ENCODE measurements at places on chromosomes 4 and X.

DNA sequence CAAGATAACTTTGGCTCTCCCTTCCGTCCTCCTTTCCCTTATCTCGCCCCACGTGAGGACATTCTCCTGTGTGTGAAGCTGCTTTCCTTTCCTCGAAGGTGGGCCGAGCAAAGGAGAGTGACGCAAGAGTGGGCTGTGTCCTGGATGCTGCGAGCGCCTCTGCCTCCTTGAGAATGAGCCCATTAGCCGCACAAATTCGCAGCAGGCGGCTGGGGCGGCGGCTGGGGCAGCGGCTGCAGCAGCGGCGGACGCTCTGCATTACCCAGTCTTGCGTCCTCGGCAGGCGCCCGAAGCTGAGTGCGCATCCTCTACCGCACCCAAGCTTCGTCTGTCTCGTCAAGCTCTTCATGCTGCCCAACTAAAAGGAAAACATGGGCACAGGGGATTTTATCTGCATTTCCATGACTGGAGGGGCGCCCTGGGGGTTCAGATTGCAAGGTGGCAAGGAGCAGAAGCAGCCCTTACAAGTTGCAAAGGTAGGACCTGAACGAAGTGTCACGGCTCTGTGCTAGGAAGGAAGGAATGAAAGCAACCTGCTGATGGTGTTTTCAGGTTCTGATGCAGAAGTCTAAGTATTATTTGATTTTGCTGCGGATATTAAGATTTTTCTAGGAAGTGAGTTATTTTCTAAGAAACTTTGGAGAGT is at the start of gene SYNPO2:
SYNPO2 (plus strand) TSS at position 189 of the 646 bp plus-strand sequence; CDS start at position 372, 183 bp downstream.
- DNase-seq, result peak; percentile 36

GRCh38 chr4:143225167-143225566 is 40.5 kb downstream of the USP38 start:
- no peak for DNase-seq

- no peak for DNase-seq
Observed at GRCh38 chrX:12405306-12405705, 267.0 kb downstream of the FRMPD4 start.

DNA sequence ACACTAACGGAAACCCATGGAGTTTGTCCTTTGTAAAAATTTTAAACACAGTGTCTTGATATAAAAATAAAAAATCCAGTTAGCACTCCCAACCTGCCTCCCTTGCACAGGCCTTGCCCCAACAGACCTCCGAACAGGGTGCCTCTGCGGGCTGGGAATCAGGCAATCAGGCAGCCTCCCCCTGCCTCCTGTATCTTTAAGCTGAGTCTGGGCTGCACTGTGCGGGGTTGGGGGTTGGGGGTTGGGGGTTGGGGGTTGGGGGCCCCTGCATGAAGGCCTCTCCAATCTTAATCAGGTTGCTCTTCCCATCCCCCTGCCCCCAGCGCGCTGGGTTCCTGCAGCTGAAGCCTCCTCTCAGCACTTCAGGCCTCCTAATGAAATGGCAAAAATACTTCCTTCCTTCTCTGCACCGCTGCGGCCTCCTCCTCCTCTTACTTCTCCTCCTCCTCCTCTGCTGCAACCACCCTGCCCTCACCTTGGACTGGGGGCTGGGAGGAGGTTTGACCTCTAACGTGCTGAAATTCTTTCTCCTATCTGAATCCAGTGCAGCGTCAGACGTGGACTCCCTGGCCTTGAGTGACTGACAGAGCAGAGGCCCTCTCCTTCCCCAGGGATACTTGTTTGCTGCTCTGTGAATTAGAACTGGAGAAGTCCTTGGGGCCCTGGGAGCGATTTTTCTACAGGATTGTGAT is 26.6 kb downstream of the NLGN3 start:
- no peak for DNase-seq

GRCh38 chr4:15996773-15997172 is 33.8 kb upstream of the FGFBP2 start:
- peak; percentile 6 for DNase-seq

- DNase-seq, result peak; percentile 60
Observed at GRCh38 chr4:56762484-56763250, 58.8 kb downstream of the SPINK2 start.

DNA sequence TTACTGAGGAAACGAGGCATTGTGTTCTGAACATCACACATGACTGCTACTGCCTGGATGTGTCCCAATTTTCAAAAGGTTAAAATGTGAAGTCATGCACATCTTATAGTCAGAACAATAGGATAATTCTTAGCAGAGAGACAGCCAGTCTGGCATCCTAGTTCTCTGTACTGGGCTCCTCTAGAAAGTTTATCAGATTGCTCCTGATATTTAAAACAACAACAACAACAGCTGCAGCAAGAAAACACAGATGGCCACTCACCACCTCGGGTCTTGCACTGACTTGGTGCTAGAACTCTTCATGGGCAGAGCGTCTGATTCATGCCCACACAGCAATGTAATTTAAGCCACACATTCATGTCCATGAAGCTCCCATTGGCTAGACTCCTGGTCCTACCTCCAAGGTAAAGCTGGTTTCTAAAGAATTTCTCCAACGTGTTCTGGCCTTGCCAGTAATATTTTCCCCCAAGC is 33.3 kb upstream of the SLC2A9 start:
- DNase-seq, result no peak

GRCh38 chr4:185405296-185405999 is 8.8 kb downstream of the ANKRD37 start:
- peak; percentile 59 for DNase-seq

DNA sequence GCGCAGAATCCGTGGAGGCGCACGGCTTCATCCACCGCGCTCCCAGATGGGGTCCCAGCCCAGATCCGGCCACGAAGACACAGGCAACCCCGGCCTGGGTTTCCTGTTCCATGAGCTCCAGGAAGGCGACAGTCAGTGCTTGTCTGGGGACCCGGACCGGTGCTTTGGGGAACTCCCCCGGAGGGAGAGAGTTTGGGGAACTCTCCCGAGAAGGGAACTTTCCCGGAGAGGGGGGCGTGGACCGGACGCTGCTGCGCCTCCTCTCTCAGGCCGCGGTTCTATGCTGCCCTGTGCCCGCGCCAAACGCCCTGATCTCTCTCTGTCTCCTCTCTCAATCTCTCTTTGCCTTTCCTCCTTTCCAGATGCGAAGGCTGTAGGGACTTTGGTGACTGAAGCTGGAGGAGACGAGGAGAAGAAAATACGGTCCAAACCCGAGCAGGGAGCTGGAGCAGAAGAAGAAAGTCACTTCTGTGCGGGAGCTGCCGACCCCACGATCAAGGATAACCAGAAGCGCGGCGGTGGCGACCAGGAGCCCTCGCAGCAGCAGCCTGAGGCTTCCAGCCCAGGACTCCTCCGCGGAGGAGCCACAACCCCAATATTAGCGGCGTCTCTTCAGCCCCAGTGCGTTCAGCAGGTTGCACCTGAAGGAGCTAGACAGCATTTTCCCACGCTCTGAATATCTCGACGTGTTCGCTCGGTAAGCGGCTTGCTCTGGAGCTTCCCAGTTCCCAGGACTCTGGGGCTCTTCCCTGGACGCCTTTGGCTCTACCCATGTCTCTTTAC is 47.6 kb upstream of the NKAP start:
- DNase-seq, result no peak

GRCh38 chr4:139171876-139172691 is 4.9 kb downstream of the ELF2 start:
- peak; percentile 16 for DNase-seq

- no peak for DNase-seq
Observed at GRCh38 chrX:3653111-3653510, 60.3 kb downstream of the PRKX start.

GRCh38 chrX:73944563-73944908 is 359.4 kb upstream of the ZCCHC13 start:
- no peak for DNase-seq

DNA sequence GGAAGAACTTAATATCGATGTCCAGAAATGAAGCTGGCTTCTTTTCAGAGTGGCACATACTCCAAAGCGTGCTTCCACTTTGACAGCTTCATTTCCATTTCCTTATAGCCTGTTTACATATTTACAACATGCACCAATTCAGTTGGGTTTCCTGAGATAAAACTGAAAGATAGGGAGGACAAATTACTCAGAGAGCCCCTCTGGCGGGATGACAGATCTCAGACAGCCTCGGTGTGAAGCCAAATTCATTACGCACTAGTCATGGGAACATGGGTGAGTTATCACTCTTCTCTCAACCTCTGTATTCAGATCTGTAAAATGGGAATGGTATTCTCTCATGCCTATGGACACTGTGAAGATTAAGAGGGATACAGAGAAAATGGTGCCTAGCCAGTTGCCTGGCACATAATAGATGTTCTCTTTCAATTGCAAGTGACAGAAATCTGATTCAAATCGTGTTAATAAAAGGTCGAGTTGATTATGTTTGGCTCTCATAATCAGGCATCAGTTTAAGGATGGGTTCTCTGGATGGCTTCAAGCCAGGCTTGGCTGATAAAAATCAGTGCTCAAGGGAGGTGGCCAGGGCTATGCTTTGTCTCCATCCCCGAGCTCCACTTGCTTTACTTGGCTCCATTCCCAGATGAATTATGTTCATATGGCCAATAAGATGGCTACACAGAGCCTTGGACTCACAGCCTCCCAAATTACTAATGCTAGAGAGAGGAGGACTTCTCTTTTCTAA is 132.2 kb upstream of the C1QTNF7 start:
- no peak for DNase-seq

GRCh38 chr4:5711479-5712184 is 631 bp downstream of the EVC start:
- DNase-seq, result no peak

DNA sequence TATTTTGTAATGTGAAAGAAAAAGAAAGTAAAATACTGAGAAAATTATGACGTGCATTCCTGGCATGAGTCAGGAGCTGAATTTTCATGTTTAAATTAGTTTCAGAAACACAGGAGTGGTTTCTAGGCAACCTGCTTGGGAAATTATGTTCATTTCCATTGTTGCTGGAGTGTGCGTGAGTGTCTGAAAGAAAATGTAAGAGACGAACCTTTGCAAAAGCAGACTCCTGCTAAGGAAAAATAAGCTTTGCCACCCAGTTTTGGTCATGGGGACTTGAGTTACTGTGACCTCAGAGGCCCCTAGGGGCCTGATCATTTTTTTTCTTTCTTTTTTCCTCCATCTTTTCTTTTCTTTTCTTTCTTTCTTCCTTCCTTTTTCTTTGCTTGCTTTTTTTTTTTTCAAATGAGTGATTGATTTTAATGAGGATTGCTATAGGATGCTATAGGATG is 18.8 kb upstream of the CHRNA9 start:
- peak; percentile 83 for DNase-seq

DNA sequence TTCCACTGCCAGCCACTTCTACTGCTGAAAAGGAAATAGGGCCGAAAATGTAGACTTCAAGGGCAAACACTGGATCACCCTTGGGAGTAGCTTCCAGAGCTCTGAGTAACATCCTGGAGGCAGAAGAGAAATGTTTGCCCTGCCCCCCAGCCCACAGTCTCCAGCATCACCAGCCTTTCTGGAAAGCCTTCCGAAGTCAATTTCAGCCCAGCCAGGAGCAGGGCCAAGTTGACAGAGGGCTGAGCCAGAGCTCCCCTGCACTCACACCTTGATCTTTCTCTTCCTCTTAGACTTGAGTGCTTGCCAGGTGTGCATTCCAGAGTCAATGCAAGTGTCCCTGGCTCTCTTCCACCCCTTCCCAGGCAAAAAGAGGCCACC is 35.2 kb downstream of the SLC25A5 start:
- DNase-seq, result no peak

DNA sequence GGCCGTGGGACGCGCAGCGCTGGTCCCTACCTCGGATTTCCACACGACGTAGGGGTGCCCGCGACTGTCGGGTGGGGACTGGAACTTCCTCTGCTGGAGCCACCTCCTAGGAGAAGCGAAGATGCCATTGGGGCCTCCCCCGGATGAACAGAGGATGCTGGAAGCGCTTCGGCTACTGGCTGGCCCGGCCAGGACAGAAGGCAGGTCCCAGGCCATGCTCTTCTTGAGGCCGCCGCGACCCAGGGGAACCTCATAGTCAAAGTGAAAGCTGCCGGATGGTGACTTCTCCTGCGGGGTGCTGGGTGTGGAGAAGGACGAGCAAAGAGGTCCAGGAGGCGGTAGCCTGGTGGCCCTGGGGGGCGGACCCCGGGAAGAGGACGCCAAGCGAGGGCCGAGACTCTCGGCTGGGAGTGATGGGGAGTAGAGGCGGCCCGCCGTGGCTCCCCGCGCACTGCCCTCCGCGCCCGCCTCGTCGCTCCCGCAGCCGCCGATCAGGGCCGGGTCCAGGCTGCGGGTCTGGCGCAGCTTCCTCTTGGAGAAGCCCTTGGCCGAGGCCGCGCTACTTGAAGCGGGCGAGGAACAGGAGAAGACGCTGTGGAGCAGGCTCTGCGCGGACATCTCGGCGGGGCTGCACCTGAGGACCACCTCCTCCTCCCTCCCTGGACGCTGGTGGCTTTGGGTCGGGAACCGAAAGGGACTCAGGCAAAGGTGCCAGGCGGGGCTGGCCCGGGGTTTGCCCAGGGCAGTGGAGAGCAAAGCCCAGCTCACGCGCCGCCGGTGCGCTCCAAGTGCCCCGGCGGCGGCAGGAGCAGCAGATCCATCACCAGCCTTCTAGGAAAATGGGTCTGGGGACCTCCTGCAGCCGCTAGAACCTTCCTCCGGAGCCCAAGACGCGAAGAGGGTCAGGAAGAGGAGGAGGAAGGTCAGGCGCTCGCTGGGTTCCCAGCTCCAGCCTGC is 1.2 kb downstream of the ARHGAP6 start:
- DNase-seq, result no peak

DNA sequence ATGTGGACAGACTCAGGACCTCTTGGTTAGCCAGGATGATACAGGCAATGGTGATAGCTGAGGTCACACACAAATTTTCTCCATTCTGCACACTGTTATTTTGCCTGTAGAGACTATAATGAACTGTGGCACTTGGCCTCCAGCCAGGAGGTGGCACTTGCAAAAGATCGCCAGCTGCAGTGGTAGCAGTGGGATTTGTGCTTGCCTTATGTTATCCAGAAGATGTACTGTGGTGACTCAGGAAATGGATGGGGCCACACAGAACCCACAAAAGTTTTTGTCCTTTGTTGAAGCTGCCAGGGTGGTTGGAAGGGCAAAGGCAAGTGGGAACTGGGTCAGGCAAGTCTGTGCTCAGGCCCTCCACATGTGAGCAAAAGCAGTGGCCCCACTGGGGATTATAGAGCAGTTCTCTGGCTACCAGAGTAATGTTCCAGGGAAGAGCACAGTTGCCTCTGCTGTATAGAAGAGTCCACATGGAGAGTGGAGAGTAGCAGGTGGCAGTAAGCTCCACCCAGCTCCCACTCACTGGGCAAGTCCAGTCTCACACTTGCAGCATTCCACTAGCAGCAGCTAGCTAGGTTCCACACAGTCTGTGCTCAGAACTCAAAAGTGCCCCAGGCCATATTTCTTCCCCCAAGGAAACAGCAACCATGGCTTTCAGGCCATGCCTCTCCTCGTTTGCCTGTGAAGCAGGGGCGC is 5.9 kb upstream of the C4orf17 start:
- peak; percentile 3 for DNase-seq
